ENCODE measurements at places on chromosomes 5 and 9. TPM values are rescaled to one million over a fixed set of nuclear protein-coding genes. Genes with fewer than 3 reads are reported as not detected.

GRCh38 chr9:35811381-35812024 lies 559 bp downstream of the SPAG8 start:
- DNase-seq: no peak

Gene LAMC3
- total RNA-seq: 0.12 TPM

Gene COL15A1
- not detected for total RNA-seq

DNA sequence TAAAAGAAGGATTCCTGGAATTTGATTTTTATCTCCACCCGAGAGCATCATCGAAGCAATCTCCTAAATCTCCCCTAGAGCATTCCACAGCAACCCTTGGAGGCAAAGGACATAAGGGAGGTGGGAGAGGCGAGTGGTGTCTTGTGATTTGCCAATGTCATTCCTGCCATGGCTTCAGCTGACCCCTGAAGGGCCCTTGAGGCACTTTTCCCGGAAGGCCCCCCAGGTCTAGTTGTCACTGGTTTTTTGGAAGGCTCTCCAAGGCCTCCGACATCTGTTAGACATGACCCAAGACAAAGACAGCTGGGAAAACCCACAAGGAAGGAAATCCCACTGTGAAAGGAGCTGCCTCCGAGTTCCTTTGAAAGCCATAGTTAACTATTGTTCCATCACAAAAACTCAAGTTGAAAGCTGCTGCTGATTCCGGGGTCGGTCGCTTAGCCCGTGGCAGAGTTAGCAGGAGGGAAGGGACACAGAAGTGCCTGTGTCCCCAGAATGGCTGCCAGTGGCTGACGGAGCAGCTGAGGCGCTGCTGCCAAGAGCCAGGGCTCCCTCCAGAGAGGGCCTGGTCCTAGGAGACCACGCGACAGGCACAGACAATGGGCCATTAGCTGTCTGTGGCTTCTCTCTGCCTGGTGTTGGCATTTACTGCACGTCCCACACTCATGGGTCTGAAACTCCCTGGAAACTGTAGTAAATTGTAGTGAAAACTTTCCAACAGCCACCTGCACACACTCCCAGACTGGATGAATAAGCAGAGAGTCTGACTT lies 24.4 kb upstream of the TRIO start:
- DNase-seq: no peak

DNA sequence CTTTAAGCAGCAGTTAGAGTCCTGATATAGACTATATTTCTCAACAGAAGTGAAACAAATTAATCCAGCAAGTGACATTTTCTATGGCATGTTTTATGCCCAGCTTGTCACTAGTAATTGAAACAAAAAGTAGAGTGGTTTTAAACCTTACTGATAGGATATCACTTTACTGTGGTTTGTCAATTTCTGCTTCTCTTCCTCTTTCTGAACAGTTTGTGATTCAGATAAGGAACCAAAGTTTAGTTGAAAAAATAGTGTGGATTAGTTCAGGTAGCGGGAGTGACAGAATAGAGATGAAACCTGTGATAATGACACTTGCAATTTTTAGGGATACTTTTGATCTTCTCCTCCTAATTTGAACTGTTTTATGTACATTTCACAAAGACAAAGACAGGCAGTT lies 485.7 kb upstream of the EDIL3 start:
- DNase-seq: no peak

Gene TNC
- total RNA-seq: 5.1 TPM

Gene IPPK
- 10.8 TPM for total RNA-seq

Gene ZNF354C
- 8.1 TPM for total RNA-seq

DNA sequence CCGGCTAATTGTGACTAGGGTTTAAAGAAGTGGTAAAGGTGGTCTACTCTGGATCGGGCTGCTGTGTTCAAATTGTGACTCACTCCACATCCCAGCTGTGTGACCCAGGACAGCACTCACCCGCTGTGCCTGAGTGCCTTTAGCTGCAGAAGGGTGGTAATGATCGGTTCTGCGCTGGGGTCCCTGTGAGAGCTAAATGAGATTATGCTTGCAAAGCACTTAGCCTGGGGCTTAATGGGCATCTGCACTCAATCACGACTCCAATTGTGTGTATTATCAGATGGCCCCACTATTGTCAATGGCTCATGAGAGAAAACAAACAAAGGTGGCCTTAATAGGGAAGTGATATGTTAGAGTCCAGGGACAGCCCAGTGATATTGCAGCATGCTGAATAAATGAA lies 25.1 kb upstream of the TBC1D2 start:
- DNase-seq: no peak

- DNase-seq: no peak
Measured at GRCh38 chr5:74250304-74251102, 390.0 kb downstream of the ENC1 start.

All from progenitor cell of endocrine pancreas (in vitro differentiated cells).